ENCODE measurements at places on chromosomes 4 and X. TPM values are rescaled to one million over a fixed set of nuclear protein-coding genes. Genes with fewer than 3 reads are reported as not detected.

GRCh38 chr4:79651456-79651855 is 243.4 kb upstream of the GK2 start:
- no peak for DNase-seq

Gene SRPX2
- 9.8 TPM for total RNA-seq

Gene TIGD4
- 0.14 TPM for total RNA-seq

Gene CLNK
- total RNA-seq = 0.48 TPM

DNA sequence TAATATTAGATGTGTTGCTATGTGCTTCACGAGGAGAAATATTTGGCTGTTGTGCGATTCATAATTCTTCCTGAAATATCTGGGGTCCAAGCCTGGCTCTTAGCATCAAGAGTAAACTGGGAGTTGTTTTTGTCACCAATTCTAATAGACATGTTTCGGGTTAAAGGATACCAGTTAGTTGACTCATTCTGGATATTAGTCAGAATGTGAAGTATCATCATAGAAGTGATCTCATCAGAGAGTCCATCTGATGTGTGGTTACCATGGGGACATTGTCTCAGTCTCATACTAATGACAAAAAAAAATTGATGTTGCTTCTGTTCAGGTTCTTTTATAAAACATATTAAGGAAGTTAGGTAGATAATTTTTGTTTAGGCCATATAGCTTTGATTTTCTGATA is 57.2 kb upstream of the MTMR1 start:
- DNase-seq = no peak

Gene HADH
- total RNA-seq = 135 TPM

Gene F11
- total RNA-seq = not detected

DNA sequence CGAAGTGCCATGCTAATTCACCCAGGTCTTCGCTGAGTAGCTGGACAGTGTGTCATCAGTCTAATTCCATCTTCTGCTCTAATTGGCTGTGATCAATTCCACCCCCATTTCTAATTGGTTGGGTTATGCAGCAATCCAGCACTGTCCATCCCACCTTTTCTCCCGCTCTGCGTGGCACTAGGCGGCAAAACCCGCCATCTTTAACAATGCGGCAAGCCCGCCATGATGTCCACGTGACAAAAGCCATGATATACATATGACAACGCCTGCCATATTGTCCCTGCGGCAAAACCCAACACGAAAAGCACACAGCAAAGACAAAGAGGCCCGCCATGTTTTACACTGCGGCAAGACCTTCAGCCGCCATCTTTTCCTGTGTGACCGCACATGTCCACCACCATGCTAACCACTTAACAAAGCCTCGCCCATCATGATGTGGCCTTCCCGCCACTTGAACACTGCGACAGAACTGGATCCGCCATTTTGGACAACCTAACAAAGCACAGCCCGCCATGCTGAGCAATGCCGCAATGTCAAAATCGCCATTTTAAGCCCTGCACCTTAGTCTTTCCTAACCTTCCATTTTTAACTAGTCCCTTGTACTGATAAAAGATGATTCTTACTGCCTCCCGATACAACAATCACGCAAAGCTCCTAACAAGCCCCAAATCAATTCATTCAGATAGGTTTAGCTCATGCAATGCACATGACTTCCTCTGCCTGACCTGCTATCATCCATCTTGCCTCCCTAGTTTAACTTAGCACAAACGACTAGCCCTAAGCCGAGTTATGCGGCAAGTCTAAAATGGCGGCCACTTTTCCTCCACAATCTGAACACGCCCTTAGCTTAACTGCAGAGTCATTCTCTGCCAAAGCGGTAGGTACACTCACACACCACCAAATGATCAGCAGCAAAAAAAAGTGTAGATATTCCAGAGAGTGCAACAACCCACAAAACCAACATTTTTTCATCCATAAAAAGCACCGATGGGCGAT is 288.3 kb downstream of the CHIC1 start:
- peak; percentile 90 for DNase-seq

- no peak for DNase-seq
These were observed at the start of gene SMIM9 for GRCh38 chrX:154834562-154834961. Gene SMIM9 (minus strand): TSS chrX:154834662. CDS start chrX:154830856, 3,806 bp downstream.

DNA sequence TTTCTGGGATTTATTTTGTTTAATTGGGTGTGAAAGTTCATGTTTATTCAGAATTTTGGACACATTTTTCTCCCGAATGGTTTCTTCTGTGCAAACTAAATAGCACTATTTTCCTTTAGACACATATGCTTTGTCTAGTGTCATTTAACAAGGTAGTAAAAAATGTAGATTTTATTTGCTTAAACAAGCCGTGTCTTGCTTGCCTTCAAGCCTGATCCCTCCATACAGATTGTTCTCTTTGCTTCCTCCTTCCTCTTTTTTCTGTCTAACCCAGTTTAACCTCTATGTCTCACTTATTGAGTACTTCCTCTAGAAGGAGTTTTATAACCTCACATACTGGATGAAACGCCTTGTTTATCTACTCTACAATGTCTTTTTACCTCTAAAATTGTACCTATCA is 211.8 kb downstream of the NPFFR2 start:
- DNase-seq = no peak

Gene KANTR
- 15.0 TPM for total RNA-seq

DNA sequence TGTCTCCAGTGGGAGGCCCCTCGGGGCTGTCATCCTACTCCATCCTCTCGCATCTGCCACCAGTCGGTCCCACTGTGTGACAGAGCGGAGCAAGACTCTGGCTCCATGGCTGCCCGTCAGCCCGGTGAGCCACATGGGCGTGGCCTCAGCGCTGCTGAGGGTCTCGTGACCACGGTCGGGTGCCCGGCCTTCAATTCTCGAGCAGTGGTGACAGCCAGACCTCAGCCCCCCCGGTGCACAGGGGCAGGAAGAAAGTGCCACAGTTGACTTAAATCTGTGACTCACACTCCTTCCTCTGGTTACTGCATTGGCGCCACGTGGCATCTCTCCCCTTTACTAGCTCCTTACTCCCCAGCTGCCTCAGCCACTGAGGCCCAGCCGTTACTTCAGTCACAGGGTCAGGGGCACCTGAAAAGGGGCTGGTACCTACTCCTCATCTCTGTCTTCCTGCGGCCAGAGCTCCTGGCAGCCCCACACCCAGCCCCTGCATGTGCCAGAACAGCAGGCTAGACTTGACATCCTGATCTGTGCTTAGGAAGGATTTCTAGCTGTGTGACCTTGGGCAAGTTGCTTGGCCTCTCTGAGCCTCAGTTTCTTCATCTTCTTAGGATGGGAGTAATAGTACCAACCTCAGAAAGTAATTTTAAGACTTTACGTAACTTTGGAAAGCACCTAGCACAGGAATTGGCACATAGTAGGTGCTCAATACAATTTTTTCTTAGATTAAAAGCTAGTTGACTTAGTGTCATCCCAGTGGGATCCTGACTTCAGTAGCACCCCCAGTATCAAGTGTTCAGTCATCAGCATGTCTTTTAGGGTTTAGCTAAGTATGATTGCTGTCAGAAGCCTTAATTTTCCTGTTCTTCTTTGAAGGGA is 66.1 kb downstream of the TNIP2 start:
- peak; percentile 16 for DNase-seq

GRCh38 chrX:9342561-9343051 is 122.3 kb upstream of the TBL1X start:
- DNase-seq = peak; percentile 85

- no peak for DNase-seq
These were observed 59.4 kb downstream of the REPS2 start for GRCh38 chrX:17005712-17006368.

Gene ARMCX4
- 3.8 TPM for total RNA-seq

Gene CACNA1F
- total RNA-seq = not detected

Gene LPAR4
- not detected for total RNA-seq

- DNase-seq = no peak
These were observed 321.2 kb downstream of the CAMK2D start for GRCh38 chr4:113440371-113440770.

Gene JAKMIP1
- 1.2 TPM for total RNA-seq

Gene RPA4
- total RNA-seq = 1.1 TPM

- DNase-seq = peak; percentile 57
These were observed 12.0 kb upstream of the RBBP7 start for GRCh38 chrX:16882169-16882568.

GRCh38 chrX:151790481-151791160 is 56.1 kb downstream of the CNGA2 start:
- DNase-seq = no peak

DNA sequence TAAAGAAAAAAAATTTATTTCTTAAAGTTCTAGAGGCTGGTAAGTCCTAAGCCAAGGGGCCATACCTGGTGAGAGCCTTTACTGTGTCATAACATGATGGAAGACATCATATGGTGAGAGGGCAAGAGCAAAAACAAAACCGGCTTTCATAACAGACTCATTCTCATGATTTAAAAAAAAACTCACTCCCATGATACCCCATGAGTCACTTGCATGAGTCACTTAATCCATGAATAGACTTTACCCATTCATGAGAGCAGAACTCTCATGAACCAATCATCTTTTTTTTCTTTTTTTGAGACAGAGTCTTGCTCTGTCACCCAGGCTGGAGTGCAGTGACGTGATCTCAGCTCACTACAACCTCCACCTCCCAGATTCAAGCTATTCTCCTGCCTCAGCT is 369.7 kb upstream of the DIAPH2 start:
- no peak for DNase-seq

DNA sequence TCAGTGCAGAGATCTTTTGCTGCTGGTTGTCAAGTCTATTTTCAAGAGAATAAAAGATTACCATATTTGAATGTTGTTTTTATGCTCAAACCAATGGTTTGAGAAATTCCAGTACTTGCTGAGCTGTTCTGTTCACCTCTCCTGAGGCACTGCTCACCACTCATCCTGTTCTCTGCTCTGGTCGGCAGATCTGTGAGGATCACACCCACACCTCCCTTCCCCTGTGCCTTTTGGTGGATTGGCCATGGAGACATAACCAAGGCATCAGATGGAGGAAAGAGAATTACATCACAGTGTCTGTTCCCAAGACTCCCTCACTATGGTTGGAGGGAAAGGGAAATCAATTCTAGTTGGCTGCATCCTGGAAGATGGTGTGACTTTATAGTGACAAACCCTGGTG is 391.6 kb downstream of the ARHGAP24 start:
- DNase-seq = no peak

- no peak for DNase-seq
These were observed 4.1 kb upstream of the ARX start for GRCh38 chrX:25019707-25020390.

Gene TEX13D
- total RNA-seq = not detected

GRCh38 chrX:125492439-125492838 is 172.8 kb downstream of the TEX13C start:
- DNase-seq = no peak

GRCh38 chr4:96486563-96486962 is 646.7 kb downstream of the PDHA2 start:
- DNase-seq = no peak

Gene XKRX
- total RNA-seq = 1.9 TPM

Gene SSX4
- total RNA-seq = not detected

DNA sequence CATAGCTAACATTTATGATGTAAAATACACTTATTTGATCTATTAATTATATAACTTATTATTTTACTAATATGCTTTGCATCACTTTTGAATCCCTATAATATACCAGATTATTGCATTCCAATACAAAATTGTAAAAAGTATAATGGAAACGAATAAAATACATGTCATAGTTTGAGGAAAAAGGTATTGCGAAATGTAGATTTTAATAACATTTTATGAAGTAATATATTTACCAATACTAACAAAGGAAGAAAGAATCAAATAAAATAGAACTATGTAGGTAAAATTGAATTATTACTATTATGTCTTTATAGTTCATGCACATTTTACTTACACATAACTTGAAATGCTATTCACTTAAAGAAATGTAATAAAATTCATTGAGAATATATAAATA is 1300.2 kb downstream of the ADGRL3 start:
- no peak for DNase-seq

Gene EPHA5
- total RNA-seq = 0.60 TPM

- peak; percentile 54 for DNase-seq
These were observed 62.5 kb downstream of the DCAF8L1 start for GRCh38 chrX:27918799-27919198.

- DNase-seq = no peak
These were observed 132.1 kb upstream of the NEIL3 start for GRCh38 chr4:177177541-177178081.

Gene PABPC1L2B
- not detected for total RNA-seq

DNA sequence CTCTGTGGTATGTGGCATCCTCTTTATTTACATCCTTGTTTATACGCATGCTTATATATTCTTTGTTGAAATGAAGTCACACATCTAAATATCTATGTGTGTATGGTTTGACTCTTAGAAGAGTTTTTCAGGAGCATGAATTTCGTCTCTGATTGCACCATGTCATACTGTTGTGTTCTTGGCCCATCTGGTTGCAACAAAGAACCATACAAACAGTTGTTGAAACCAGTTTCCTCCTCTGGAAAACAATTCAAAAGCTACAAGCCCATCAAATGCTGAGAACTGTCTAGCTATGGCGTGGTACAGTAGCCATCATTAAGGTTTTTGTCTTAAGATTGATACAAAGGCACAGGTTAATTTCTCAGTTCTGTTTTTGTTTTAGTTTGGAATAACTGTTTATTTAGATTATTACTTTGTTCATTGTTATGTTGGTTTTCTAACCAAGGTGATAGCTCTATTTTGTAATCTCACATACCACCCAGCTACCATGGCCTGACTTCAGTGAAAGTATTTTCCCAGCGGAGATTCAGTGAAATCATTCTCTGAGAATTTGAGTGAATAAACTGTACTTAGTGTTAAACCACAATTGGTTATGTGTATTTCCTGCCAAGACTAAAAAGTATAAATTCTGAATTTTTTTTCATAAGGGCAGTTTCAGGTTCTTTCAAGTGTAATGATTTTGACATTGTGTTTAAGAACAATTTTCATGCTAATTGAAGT is 91.0 kb downstream of the ARHGAP24 start:
- no peak for DNase-seq

All from transverse colon (tissue), 4 donors.